ENCODE measurements at places on chromosomes 16 and 17. TPM values are rescaled to one million over a fixed set of nuclear protein-coding genes. Genes with fewer than 3 reads are reported as not detected.

The CDH8 gene
- 7.4 TPM for total RNA-seq

- DNase-seq: no peak
These were observed 26.8 kb upstream of the ZNF629 start for GRCh38 chr16:30813821-30814189.

DNA sequence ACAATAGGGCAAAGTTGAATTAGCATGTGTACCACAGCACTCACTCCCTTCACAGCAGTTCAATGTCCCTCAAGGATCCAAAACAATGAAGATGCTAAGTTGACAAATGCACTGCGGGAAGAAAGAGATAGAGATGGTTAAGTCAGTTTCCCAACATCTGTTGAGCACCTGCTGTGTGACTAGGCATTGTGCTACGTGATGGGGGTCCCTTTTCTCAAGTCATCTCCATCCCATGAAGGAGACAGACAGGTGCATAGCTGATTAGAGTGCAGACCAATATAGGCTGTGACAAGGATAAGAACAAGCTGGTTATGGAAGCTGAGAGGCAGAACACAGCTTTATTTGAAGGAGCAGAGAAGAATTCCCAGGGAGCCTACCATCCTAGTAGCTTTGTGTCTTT is 114.2 kb downstream of the HAPSTR1 start:
- no peak for DNase-seq

The CDH3 gene
- 97.2 TPM for total RNA-seq

- DNase-seq: no peak
These were observed 100.8 kb upstream of the XYLT1 start for GRCh38 chr16:17571499-17572093.

GRCh38 chr16:69796285-69797118 is 34.4 kb downstream of the WWP2 start:
- DNase-seq: peak; percentile 54

DNA sequence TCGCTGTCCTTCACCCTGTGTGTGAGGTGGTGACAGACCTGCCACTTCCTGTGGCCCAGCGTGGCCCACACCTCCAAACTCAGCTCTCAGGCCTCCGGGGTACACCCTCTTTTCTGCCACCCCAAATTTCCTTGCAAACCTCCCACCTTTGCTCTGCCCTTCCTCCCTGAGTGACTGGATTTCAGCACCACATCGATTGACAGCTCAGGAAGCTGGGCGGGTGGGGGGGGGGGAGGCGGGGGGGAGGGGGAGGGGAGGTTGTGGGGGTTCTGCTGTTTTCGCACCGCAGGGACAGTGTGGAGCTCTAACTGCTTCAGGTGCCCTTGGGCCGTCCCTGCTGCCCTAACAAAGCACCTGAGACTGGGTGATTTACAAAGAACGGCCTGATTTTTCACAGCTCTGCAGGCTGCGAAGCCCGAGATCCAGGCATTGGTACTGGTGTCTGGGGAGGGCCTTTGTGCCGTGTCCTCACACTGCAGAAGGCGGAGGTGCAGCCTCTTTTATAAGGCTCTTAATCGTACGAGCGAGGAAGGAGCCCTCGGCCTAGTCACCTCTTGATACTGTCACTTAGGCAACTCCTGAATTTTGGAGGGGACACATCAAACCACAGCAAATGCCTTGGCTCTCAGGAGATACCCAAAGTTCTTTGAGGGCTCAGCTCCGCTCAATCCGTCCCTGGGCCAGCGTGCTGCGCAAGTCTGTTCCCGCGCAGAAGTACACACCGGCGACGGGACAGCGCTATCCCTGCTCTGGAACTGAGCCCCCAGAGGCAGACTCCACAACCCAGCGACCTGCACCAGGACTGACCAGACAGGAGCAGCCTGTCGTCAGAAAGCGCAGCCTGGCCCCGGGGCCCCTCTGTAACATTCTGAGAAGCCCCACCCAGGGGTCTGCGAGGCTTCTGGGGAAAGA is 3.6 kb downstream of the NDUFAF8 start:
- DNase-seq: no peak

The ACSM2A gene
- not detected for total RNA-seq

DNA sequence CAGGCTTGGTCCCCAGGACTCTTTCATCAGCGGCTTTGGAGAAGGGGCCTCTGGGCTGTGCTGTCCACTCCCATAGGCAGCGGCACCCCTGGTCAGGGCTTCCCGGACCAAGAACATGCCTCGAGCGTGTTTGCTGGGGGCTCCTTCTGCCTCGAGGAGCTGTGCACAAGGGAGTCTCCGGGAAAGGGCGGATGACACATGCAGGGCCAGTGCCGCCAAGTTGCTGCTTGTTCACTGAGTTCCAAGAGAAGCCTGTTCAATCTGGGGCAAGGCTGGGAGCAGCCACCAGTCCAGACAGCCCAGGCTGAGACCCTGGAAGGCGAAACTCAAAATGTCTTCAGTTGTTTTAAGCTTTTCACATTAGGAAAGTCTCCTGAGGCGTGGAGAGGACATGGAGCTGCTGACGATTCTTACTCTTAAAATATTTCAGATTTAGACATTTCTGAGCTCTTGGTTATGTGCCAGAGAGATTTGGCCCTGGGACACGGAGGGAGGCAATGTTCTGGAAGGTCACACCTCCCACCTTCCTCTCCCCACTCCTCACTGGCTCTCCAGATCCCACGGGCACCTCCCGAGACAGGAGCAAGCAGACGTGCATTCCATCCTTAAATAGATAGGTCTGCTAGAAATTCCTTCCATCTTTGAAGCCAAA is 84.5 kb upstream of the ZNF469 start:
- DNase-seq: no peak

GRCh38 chr16:57371494-57372371 is 557 bp upstream of the CX3CL1 start:
- no peak for DNase-seq

- DNase-seq: no peak
These were observed 4.5 kb upstream of the NECAB2 start for GRCh38 chr16:83963277-83964119.

DNA sequence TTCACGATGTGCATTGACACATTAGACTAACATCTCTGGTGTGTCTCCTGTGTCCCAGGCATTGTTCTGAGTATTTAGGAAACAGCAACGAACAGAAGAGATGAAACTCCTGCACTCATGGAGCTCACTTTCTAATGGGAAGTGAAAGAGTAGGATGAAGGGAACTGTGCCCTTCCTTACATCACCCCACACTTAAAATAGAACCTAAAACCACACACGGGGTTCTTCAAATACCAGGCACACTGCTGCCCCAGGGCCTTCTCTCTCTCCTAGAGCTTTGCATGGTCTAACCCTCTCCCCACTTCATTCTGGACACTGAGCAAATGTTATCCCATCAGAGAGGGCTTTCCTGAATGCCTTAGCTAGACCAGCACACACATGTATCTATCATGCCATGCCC is 33.7 kb downstream of the TRIM25 start:
- DNase-seq: no peak

DNA sequence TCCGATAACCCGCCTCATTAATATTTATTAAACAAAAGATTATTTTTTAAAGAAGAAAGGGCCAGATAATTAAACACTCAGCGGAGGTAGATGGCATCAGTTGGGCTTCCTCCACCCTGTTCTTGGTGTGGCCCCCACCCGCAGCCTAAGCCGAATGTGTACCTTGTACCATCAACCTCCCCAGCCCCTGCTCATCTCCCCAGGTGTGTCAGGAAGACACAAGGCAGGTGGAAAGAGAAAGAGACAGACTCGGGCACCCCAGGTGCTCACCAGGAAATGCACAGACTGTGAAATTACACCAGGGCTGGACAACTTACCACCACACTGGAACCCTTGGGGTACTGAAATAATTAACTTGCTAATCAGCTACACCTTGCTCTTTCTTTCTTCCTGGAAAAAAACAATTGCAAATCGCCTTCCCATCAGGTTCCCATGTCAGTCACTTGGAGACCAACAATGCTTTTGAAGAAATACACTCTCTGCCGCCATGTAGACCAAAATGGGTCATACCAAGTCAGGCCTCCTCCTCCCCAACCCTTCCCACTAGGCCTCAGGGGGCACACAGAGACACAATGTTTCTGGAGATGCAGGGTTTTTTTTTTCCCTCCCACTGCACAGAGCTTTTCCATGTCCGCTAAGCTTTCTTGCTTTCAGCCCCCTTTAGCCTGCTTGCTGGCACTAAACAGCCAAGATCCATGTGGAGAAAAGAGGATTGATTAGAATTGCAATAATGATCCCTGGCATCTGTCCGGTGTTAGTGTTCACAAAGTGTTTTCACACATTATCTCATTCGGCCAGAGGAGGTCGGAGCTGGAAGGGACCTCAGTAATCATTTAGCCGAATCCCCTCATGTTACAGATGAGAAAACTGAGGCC is 8.6 kb upstream of the LHX1 start:
- peak; percentile 36 for DNase-seq

The C1QL1 gene
- 6.4 TPM for total RNA-seq

GRCh38 chr16:83011939-83012338 is 385.2 kb downstream of the CDH13 start:
- DNase-seq: no peak

- DNase-seq: no peak
These were observed 11.9 kb downstream of the SCGB1C2 start for GRCh38 chr17:149231-149630.

The TP53TG3F gene
- not detected for total RNA-seq

- no peak for DNase-seq
These were observed 645.6 kb upstream of the CDH8 start for GRCh38 chr16:62681819-62682218.

GRCh38 chr17:75922963-75923874 is 17.6 kb downstream of the FBF1 start:
- DNase-seq: no peak

GRCh38 chr17:20916383-20916782 is 126.4 kb downstream of the USP22 start:
- no peak for DNase-seq

Data from H9 (cell line).